ENCODE measurements at places on chromosomes 12 and 14.

- DNase-seq: no peak
Observed at GRCh38 chr12:2101771-2102170, 49.0 kb downstream of the CACNA1C start.

- DNase-seq: no peak
Observed at GRCh38 chr12:4899364-4899763, 10.3 kb upstream of the KCNA1 start.

GRCh38 chr14:68564191-68564825 lies 228.6 kb downstream of the ZFP36L1 start:
- DNase-seq: no peak

DNA sequence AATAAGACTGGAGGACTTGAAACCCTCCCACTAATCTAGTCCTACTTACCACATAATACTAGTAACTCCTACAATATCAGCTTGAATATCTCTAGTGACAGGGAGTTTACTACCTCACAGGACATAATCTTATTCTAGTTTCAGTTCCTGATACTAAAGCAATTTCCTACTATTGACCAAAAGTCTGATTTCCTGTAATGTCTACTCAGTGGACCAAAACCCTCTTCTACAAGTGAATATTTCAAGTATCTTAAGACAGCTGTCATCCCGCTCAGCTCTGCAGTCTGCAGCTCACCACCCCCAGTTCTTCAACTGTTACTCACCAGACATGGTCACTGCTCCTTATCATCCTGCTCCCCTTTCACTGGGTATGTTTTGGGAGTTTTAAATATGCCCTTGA lies 70.8 kb upstream of the TMCC3 start:
- DNase-seq: no peak

DNA sequence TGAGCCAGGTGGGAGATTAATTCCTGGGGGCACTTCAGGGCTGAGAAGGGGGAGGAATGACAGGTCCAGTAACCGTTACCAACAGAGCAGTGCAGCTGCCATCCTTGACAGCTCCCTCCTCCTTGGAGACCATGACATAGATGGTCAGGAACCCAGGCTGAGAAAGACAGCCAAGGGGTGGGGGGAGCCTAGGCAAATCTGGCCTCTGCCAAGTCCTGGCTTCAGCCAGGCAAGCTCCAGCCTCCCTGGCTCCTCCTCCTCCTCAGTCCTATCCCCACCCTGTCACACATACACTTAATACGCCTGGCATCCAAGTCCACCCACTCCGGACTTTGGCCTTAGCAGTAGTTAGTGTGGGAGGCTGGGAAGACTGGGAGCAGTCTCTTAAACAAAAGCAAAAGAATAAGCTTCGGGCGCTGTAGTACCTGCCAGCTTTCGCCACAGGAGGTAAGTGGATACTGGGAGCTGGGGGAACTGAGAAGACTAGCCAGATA lies at the start of gene RDH5:
Gene RDH5 (plus strand): TSS at position 323 of the 494 bp plus-strand sequence. CDS start 792 bp downstream, outside the sequence.
- no peak for DNase-seq

DNA sequence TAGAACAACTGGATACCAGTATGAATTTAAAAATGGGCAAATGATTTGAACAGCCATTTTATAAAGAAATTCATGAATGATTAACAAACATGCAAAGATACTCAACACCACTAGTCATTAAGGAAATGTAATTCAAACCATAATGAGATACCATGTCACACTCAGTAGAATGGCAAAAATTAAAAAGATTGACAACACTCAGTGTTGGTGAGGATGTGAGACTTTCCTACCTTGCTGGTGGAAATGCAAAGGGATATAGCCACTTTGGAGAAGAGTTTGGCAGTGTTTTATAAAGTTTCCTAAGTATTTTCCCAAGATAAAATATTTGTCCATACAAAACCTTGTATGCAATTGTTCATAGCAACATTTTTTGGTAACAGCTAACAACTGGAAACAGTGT lies 6.0 kb upstream of the CHST11 start:
- DNase-seq: no peak

GRCh38 chr12:113088971-113089756 lies 32.6 kb downstream of the DTX1 start:
- DNase-seq: no peak

DNA sequence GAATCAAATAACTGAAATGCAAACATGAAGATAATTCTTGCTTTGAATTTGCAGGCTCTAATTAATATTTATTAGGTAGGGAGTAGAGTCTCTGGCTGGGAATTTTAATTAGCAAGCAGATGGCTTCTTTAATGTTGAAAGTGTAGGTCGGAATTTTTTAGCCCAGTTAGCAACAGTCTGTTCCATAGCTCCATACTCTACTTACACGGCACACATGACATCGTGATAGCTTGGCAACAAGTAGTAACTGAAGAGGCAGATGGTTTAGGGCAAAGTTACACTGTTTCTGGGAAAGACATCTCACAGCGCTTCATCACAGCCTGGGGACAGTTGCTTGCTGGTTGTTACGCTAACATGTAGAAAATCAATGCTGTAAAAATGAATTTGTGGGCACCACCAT lies 710.7 kb downstream of the GALC start:
- no peak for DNase-seq

- DNase-seq: no peak
Observed at GRCh38 chr14:95290871-95291431, 28.8 kb downstream of the CLMN start.

GRCh38 chr12:50642761-50643160 lies 121.1 kb upstream of the ATF1 start:
- DNase-seq: no peak

- DNase-seq: no peak
Observed at GRCh38 chr14:82113710-82114109, 580.1 kb upstream of the SEL1L start.

DNA sequence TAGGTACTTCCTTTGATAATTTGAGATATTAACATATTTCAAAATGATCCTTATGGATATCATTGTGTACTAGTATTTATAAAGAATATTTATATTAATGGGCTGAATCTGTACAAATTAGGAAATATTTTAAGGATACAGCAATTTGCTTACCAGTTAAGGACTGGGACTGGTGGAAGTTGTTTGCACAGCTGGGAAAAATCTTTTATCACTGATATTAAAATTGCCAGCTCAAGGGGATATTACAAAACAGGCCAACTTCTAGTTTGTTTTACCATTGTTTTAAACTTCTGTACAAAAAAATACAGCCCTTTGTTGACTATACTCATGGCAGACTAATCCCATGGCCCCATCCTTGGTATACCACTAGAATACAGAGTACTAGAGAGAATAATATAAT lies 133.2 kb upstream of the DDHD1 start:
- DNase-seq: no peak

DNA sequence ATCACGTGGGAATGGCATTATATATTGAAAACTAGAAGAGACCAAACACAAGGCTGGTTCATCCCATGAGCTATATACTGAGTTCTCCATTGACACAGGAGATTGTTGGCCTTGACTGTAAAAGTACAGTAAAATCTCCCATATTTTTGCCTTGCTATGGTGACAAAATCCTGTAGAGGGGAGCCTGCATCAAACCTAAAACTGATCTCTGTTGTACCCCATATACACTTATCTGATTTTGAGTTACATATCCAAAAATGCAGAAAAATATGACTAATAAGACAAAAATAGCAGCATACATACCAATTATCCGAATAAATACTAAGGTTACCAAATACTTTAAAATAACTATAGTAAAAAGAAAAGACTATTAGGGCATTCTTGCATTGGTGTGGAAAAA lies 60.4 kb downstream of the TMTC3 start:
- no peak for DNase-seq

- DNase-seq: no peak
Observed at GRCh38 chr12:18160901-18161300, 70.9 kb upstream of the RERGL start.

GRCh38 chr14:69325646-69326265 lies 65.8 kb downstream of the GALNT16 start:
- no peak for DNase-seq

GRCh38 chr14:79855789-79856188 lies 355.5 kb downstream of the DIO2 start:
- DNase-seq: no peak

DNA sequence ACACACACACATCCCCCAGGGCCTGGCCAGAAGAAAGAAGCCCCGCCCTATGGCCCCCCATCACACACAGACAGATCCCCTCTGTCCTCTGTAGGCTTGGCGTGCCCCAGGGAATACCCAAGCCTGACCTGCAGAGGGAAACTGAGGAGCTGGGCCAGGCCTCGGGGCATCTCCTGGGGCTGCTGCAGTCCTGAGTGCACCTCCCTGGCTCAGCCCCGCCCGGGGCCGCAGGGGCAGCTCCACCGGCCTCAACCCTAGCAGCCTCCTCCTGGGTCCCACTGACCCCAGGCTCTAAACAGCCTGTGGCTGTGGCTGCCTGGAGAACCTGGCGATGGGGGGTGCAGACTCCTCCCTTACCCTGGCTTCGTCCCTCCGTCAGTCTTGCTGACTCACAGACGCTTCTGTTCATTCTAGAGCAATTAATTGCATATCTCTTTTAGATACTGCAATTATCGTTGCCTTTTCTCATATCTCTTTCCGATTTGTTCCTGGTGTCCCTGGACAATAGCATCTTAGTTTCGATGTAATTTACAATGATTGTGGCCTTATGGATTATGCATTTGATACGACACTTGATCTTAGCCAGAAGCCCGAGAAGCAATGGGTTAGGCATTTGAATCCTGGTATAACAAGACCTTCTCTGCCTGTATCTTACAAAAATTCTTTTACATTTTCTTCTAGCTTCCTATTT lies 45.8 kb upstream of the EIF5 start:
- DNase-seq: no peak

Data from SW 1271 (cell line).